ENCODE measurements at places on chromosomes 12 and 14.

DNA sequence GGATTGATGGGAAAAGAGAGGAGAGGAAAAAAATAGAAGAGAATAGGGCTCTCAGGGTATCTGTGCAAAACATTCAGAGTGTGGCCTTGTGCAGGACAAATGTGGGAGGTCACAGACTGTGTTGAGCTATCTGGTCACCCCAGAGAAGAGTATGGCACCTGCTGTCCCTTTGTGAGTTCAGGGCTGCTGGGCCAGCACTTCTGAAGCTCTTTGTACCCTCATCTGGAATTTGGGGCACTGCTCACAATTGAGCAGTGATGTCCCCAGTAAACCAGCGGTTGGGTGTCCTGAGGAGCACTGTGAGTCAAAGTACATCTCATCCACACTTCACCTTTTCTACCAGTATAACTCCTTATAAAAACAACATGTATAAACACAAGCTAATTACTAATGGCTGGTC, 2.6 kb upstream of the KRT81 start:
- no peak for DNase-seq

DNA sequence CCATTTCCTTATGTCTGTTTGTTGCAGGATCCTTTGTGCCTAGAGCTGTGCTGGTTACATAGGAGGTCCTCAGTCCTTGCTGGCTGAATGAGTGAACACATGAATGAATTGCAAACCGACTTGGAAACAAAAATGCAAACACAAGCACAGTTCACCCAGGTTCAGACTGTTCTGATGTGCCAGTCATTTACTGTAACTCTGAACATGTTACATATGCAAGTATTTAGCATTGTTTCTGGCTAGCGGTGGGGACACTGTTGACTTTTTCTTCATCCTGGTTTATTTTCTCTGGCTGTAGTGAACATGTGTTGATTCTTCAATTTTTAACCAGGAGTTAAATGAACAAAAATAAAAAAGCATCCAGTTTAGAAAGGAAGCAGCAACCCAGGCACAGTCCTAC, 33.4 kb downstream of the TSPAN9 start:
- DNase-seq, result no peak

- DNase-seq, result no peak
Measured at GRCh38 chr12:52214421-52214802, 18.6 kb upstream of the KRT7 start.

- no peak for DNase-seq
Measured at GRCh38 chr14:95011445-95012006, 145.8 kb downstream of the DICER1 start.
